Heart right ventricle (tissue), 16 donors: ENCODE measurements at places on chromosomes 5 and 9. TPM values are rescaled to one million over a fixed set of nuclear protein-coding genes. Genes with fewer than 3 reads are reported as not detected.

GRCh38 chr9:94922098-94922607 lies 195.7 kb downstream of the AOPEP start:
- peaks cover 26% of the 10 kb centered on the region for H3K4me1 ChIP-seq
- H3K36me3 ChIP-seq = no peaks in the 10 kb centered on the region

DNA sequence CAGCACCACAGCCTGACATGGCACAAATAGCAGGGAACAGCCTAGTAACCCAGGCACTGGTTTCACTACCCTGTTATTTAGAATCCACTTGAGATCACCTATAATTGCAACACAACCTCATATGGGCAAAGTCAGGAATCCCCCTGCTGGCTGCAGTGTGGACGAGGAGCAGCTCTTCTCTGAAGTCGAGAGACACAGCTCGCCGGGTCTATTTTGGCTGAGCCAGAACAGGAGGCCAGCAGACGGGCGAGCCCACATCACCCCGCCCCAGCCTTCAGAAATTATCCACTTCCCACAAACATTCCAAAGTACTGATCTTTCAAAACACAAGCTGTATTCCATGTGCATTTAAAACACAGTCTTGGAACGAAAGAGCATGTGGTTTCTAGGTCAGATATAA lies 179.0 kb downstream of the ROR2 start:
- no peak overlapping the region for H3K27ac ChIP-seq
- H3K4me3 ChIP-seq = no peak overlapping the region
- H3K27me3 ChIP-seq = peaks cover 12% of the 10 kb centered on the region
- no peaks in the 10 kb centered on the region for H3K36me3 ChIP-seq

GRCh38 chr5:76583163-76584047 lies 39.8 kb downstream of the F2RL2 start:
- H3K36me3 ChIP-seq = no peaks in the 10 kb centered on the region
- peaks cover 7% of the 10 kb centered on the region for H3K27me3 ChIP-seq
- H3K4me1 ChIP-seq = no peaks in the 10 kb centered on the region
- no peak overlapping the region for H3K27ac ChIP-seq
- DNase-seq = no peak

DNA sequence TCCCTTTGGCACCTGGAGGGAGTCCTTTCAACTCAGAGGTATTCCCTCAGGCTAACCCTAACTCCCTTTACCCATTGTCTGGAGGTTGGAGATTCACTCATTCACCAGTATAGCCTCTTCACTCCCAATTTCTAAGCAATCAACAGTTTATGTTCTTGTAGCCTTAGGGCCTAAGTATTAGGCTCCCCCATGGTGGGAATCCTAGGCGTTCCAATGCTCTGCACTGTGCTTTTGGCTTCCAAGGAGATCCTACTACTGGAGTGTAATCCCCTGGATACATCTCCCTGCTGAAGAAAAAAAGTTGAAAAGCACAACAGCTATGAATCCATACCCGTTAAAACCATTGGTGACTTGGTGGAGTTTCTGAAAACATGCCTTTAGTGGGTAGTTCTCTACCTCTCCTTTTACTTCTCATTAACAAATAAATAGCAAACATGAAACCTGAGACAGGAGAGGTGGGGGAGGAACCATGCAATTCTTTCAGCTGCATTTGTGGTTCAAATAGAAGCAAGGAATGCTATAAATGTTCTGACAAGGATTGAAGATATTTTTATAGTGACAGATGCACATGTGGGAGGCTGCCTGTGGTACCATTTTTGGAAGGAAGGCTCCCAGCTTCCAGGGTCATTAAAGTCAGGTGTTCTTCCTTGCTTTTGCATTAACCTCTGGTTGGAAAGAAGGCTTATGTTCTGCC lies 397.1 kb downstream of the DMAC1 start:
- H3K4me3 ChIP-seq = no peak overlapping the region
- H3K27me3 ChIP-seq = no peaks in the 10 kb centered on the region
- no peaks in the 10 kb centered on the region for H3K4me1 ChIP-seq
- no peak for DNase-seq

- H3K4me3 ChIP-seq = no peak overlapping the region
- H3K27me3 ChIP-seq = no peaks in the 10 kb centered on the region
- H3K36me3 ChIP-seq = no peaks in the 10 kb centered on the region
- no peak overlapping the region for H3K27ac ChIP-seq
- H3K4me1 ChIP-seq = no peaks in the 10 kb centered on the region
- DNase-seq = no peak
These were observed 33.7 kb downstream of the AP3S1 start for GRCh38 chr5:115875447-115875846.

GRCh38 chr5:158880483-158881001 lies 219.2 kb downstream of the EBF1 start:
- H3K27ac ChIP-seq = no peak overlapping the region
- H3K36me3 ChIP-seq = no peaks in the 10 kb centered on the region
- H3K4me3 ChIP-seq = no peak overlapping the region
- DNase-seq = no peak
- peaks cover 77% of the 10 kb centered on the region for H3K4me1 ChIP-seq
- H3K27me3 ChIP-seq = no peaks in the 10 kb centered on the region

The LTC4S gene
- total RNA-seq = 7.5 TPM

The NXNL2 gene
- not detected for total RNA-seq
